ENCODE measurements at places on chromosomes 6 and 20. TPM values are rescaled to one million over a fixed set of nuclear protein-coding genes. Genes with fewer than 3 reads are reported as not detected.

- no peak for DNase-seq
These were observed 28.9 kb downstream of the SRSF3 start for GRCh38 chr6:36622901-36623546.

GRCh38 chr20:38304845-38305447, 990 bp downstream of the BPI start:
- no peak for DNase-seq

DNA sequence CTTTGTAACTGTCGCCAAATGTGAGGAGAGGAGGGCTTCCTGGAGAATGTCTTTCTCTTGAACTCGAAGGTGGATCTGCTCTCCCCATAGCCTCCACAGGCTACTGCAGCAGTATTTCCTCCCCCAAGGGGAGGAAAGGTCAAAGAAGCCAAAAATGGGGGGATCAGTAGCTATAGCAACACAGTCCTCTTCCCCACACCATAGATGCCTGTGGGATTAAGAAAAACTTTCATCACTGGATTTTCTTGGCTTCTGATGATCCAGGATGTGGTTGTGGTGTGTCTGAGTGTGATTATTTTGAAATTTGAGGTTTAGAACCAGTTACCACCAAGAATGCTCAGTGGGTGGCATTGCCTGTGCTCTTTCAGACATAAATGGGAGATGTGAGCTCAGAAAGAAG, 140.1 kb upstream of the SPACA1 start:
- no peak for DNase-seq

DNA sequence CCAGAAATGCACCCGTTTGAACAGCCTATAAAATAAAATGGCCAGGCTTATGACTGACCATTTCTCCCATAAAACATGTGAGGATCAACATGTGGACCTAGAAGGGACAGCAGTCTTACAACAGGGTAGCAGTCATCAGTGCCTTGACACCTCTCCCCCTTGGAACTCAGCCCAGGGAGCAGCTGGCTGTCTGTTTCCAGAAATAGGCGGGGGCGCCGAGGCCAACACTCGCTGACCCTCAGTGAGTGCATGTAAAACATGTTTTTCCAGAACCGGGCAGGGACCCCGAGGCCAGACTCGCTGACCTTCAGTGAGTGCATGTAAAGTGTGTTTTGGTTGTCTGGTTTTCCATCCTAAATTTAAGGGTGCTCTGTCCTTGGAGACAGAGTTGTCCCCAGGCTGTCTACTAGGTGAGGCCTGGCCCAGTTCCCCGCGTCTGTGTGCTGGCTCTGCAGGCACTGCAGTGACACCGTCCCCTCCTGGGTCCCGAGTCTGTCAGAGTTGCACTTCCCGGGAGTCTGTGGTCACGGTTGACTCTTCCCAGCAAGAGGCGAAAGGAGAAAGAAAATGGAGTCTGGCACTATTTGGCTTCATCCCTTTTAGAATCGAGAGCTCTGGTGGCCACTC, 19.8 kb upstream of the ADRM1 start:
- DNase-seq: no peak

GRCh38 chr6:105301756-105302616, 100.9 kb downstream of the PREP start:
- DNase-seq: peak; percentile 82

- peak; percentile 21 for DNase-seq
These were observed 130.3 kb downstream of the FIG4 start for GRCh38 chr6:109821428-109821827.

DNA sequence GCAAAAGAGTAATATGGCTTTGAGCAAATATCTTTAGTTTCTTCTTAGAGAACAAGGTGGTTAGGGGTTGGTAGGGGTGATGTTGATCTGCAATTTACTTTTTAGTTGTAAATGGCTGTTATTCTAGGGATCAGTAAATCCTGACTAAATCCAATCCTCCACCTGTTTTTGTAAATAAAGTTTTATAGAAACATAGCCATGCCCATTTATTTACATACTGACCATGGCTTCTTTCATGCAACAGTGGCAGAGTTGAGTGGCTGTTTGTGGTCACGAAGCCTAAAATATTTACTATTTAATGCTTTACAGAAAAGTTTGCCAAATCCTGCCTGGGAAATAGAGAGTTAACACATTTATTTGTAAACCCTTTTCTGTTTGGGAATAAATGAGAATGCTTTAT, 14.7 kb downstream of the HIVEP1 start:
- no peak for DNase-seq

- DNase-seq: no peak
These were observed 180.6 kb downstream of the BCKDHB start for GRCh38 chr6:80287112-80287511.

DNA sequence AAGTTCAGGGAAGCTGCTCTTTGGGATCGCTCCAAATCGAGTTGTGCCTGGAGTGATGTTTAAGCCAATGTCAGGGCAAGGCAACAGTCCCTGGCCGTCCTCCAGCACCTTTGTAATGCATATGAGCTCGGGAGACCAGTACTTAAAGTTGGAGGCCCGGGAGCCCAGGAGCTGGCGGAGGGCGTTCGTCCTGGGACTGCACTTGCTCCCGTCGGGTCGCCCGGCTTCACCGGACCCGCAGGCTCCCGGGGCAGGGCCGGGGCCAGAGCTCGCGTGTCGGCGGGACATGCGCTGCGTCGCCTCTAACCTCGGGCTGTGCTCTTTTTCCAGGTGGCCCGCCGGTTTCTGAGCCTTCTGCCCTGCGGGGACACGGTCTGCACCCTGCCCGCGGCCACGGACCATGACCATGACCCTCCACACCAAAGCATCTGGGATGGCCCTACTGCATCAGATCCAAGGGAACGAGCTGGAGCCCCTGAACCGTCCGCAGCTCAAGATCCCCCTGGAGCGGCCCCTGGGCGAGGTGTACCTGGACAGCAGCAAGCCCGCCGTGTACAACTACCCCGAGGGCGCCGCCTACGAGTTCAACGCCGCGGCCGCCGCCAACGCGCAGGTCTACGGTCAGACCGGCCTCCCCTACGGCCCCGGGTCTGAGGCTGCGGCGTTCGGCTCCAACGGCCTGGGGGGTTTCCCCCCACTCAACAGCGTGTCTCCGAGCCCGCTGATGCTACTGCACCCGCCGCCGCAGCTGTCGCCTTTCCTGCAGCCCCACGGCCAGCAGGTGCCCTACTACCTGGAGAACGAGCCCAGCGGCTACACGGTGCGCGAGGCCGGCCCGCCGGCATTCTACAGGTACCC, at the start of gene ESR1:
TSS of gene ESR1 (plus strand) at position 170 of the 858 bp plus-strand sequence. CDS start at position 401, 231 bp downstream.
- DNase-seq: peak; percentile 43

DNA sequence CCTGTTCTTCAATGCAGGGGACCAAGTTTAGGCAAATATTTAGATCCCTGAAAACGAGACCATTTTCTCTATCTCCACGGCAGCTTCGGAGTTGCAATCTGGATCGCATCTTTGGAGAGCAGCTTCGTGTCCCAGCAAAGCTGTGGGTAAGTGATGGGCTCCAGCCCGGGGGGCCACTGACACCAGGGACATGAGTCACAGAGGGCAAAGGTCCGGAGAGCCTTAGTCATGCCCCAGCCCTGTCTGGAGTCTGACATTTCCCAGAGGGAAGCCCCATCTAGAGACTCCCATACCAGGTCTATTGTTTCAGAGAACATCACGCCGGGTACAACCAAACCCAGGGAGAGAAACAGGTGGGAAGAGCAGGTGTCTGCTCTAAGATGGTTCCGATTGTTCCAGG, 95.9 kb downstream of the NFATC2 start:
- no peak for DNase-seq

WASF1 gene
- 4.6 TPM for total RNA-seq
